Renal cortex interstitium (tissue), 15 donors: ENCODE measurements at places on chromosomes 1 and 21.

GRCh38 chr1:58592522-58593134 lies 15.6 kb upstream of the TACSTD2 start:
- no peak for DNase-seq

GRCh38 chr1:77817368-77818209 lies 38.1 kb downstream of the MIGA1 start:
- DNase-seq = no peak

GRCh38 chr1:208164609-208165008 lies 79.6 kb downstream of the PLXNA2 start:
- DNase-seq = no peak

GRCh38 chr21:31671146-31671716 lies 11.7 kb downstream of the SOD1 start:
- DNase-seq = no peak

- no peak for DNase-seq
Measured at GRCh38 chr21:36994501-36995158, 11.9 kb upstream of the RIPPLY3 start.

DNA sequence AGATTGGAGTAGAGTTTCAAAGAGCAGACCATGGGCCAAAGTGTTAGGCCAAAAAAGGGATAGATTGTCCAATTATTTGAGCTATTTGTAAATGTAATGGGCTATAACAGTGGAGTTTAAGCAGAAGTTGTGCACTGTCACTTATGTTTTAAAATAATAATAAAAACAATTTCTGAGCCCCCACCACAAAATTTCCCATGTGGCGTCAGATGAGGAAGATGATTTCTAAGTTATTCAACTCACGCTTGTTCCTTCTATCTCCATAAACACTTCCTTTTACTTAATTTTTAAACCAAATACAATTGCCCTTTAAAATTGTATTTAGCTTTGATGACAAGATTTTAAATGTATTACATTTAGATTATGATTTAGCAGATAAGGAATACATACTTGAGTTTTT lies 330.0 kb downstream of the PTPRC start:
- DNase-seq = no peak

DNA sequence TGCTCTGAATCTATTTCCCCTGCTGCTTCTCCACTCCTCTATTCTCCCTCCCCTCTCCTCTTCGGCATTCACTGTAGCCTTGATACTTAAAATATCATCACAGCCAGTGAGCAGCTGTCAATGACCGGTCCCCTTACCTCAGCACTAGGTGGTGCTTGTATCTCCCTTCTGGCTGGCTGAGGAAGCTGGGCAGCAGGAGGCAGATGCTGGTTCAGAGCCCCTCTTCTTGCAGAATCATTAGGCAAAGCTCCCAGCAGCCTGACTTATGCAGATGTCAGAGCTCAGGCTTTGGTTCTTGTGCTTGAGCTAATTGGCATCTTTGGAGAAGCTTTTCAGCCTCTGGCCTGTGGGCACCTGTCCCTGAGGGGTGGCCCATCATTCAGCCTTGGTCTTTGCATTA lies 31.9 kb upstream of the KCNA2 start:
- DNase-seq = no peak

GRCh38 chr1:157597959-157598667 lies at the start of gene FCRL4:
Gene FCRL4, minus strand, starts transcription at chr1:157598085. Its CDS starts 141 bp downstream, at chr1:157597944.
- no peak for DNase-seq

DNA sequence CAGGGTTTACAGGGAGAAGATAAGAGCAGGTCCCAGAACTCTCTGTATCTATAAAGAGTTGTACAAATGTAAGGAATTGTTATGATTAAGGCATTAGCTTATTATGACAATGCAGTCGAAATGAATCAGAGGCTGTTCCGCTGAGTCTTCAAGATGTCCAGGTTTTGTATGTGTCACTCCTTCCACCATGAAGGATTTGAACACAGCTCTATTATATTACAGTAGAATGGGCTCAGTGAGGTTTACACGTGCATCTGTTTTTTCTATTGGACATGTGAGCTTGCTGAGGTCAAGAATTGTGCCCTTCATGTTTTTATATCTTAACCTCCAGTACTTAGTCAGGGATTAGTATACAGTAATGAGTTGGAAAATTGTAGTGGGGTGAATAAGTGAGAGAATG lies 86.3 kb downstream of the MPZL1 start:
- no peak for DNase-seq

DNA sequence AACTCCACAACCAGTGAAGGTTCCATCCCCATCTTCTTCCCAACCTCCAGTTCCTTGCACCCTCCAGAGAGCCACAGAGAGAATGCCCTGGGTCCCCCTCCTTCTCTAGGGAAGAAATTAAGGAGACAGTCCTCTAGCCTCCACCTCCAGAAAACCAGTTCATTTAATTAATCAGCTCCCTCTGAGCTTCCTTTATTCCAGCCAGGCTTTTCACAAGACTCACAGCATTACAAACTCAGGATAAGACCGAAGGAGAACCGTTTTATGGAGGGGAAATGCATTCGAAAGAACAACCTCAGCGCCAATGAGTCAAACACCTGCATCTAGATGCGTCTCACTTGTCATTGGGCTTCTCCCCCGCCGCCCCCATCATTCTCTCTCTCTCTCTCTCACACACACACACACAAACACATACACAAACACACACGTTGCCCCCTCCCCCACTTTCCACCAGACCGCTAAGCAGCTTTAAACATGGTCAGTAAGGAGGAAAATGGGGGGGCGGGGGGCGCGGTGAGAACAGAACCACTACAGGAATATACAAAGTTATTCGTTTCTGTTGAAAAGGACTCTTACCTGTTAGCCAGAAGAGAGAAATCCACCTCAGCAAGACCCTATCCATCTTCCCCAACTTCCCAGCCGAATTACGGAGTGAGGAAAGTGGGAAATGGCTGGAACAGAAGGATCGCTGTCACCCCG lies 544 bp downstream of the ILDR2 start:
- DNase-seq = no peak

- no peak for DNase-seq
Measured at GRCh38 chr1:29358183-29358582, 121.9 kb downstream of the PTPRU start.

DNA sequence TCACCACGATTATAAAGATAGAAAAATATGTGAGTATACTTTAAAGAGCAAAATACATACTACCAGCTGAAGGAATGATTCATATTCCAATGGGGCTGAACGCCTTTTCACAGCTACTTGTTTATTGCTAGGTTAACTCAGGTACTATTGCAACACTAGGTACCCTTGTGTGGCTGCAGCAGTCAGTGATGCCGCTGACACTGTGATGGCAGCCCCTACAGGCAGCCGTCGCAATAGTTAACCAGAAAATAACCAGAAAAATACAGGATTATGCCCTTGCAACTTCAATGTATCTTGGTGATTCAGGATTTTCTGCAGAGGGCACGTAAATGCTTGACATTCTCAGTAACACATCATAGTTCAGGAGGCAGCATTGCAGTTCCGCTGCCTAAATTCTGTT lies 1.6 kb upstream of the MARK1 start:
- DNase-seq = no peak

DNA sequence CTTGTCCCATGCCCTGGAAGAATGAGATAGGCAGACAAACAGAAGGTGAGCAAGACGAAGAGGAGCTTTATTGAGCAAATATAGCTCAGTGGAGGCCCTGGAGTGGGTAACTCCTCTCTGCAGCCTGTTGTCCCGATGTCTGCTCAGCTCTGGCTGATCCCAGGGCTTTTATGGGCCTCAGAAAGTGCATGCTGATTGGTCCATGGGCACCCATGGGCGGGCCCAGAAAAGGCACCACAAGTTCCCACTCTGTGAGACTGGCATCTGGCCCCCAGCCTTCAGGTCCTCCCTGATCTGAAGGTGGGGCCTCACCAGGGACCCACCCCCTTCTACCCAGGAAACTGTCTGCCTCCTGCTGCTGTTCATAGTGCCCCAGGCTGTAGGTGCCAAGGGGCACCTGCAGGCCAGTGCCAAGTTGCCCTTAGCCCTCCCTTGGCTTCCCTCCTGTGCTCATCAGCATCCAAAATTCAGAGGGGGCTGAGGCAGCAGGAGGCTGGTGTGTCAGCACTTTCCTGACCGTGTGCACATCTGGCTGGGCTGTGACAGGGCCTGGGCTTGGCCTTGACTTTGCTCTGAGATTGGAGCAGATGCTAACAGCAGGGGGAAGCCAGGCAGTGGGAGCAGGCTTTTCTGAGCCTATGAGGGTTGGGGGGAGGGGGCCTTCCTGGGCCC lies 35.4 kb downstream of the ACTL8 start:
- DNase-seq = no peak

DNA sequence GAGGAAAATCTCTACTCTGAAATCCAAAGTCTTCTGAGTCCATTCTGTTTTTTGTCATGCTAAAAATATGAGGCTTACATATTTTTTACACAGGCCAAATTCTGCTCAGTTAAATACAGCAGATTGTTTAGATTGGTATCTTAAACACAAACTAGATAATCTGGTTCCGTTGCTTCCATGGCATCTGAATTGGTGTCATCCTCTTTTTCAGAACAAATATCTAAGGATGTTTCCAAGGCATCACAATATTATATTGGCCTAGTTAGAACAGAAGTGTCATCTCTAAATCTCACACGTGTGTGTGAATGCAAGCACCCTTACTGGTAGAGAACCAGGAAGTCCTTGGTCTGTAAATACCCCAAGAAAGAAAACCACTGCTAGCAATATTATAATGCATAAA lies 151.2 kb downstream of the NRIP1 start:
- DNase-seq = no peak

DNA sequence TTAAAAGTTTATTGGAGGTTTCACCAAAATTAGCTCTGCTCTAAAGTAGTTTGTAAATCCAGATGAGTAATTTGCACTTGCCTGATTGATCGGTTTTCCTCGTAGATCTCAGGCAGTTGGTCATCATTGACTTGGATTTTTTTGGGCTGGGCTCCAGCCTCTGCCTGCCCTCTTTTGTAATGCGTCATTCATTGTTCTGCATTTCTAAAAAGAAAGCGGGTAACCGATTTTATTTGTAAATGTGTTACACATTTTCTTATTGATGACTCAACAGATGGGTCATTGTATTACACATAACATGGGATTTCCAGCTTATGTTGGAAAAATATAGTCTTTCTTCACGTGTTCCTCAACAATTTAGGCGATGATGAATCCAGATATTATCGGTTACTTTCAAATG lies 5.5 kb downstream of the ETS2 start:
- no peak for DNase-seq
